ENCODE measurements at places on chromosomes 11 and 22. TPM values are rescaled to one million over a fixed set of nuclear protein-coding genes. Genes with fewer than 3 reads are reported as not detected.

The RIMBP3B gene
- polyA plus RNA-seq: 0.01 TPM

The ARHGEF12 gene
- 28.0 TPM for polyA plus RNA-seq

The RAB36 gene
- polyA plus RNA-seq: 0.22 TPM

DNA sequence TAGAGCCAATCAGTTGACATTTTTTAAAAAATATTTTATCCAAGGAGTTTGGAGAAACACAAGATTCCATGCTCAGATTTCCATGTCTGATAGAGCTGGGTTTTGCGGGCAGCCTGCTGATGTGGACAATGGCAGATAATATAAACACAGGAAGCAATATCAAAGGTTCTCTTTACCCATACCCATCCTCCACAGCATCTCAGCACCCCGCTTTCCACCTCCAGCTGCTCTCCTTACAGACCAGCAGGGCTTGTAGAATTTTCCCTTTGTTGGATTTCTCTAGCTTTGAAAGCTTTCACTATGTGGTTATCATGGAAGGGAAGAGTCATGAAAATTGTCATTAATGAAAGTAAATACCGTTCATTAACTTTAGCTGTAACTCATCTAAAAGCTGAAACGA is 746.4 kb downstream of the OPCML start:
- H3K4me1 ChIP-seq: no peaks in the 10 kb centered on the region
- H3K36me3 ChIP-seq: no peaks in the 10 kb centered on the region
- H3K27ac ChIP-seq: no peak overlapping the region
- H3K4me3 ChIP-seq: no peak overlapping the region
- no peaks in the 10 kb centered on the region for H3K27me3 ChIP-seq
- DNase-seq: no peak

Measured in liver (tissue), 10 donors.